ENCODE measurements at places on chromosomes 2 and 18.

DNA sequence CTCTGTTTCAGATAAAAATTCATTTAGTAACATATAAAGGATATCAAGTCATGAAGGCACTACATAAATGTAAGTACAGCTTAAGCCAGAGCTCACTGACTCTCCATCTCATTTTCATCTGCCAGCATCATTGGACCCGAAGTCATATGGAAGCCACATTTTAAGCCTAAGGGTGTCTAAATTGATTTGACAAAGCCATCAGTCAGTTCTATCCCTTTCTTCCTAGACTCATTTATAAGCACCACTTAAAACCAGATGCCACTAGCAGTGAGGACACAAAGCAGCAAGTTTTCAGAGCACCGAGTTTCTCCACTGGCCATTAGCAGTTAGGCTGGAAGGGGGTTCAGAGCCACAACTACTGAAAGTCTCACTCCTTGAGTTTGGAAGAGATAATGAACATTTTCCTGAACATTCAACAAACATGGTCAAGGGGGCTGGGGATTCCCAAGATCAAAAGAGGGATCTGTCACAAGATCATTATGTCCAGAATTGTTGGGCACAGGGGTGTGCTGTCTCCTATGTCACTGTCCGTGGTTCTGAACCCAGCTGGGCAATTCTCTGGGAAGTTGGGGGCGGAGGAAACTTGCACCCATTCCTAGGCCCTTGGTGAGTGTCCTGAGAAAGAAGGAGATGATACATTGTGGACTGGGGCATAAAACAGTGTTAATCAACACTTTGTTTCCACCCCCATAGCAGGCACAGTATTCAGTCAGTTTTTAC lies 158.5 kb upstream of the LMAN1 start:
- no peak for DNase-seq

GRCh38 chr2:98277162-98277859 lies 68.9 kb upstream of the CNGA3 start:
- DNase-seq = no peak

- DNase-seq = no peak
Observed at GRCh38 chr2:58903427-58903826, 662.3 kb upstream of the FANCL start.

DNA sequence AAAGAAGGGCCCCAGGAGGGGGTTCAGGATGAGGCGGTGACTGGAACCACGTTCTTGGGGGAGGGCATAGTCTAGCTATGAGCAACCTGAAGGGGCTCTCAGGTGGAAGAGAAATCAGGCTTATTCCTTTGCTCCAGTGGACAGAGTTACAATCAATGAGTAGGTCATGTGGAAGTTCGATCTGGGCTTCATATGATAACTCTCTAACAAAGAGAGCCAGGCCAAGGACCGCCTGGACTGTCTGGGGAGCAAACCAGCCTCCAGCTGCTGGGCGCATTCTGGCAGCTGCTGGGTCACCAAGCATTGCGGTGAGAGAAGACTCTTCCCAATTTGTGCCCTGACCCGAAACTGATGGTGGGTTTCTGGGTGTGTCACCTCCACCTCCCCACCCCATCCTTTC lies 180.3 kb upstream of the SMAD2 start:
- DNase-seq = no peak

DNA sequence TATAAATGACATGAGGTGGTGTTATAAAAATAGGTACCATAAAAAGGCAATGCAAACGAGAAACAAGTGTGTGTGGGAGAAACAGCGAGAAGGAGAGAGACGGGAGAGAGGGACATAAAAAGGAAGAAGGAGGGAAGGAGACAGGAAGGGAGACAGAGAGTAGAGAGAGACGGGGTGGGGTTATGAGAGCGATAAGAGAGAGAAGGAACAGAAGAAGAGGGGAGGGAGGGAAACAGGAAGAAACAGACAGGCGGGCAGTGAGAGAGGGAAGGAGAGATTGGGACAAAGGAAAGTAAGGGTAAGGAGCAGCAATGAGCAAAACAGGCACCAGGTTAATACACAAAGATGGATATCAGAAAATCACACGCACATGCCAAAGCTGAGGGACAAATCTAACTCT lies 83.7 kb downstream of the TGFA start:
- no peak for DNase-seq

- no peak for DNase-seq
Observed at GRCh38 chr2:174176898-174177297, 71.4 kb downstream of the OLA1 start.

DNA sequence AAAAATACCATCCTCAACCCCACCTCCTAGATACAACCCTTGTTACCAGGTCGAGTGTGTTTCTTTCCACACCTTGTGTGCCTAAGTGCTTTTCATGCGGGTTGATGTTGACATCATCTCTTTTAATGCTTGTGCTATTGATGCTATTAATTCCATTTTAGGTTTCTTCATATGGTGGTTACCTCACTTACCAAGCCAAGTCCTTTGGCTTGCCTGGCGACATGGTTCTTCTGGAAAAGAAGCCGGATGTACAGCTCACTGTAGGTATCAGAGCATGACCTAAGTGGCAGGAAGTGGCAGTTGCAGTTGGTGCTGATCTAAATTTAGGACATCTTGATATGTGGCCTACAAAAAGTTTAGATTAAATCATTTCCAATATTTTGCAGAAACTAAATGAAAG lies 149.9 kb upstream of the TTC39C start:
- DNase-seq = no peak

DNA sequence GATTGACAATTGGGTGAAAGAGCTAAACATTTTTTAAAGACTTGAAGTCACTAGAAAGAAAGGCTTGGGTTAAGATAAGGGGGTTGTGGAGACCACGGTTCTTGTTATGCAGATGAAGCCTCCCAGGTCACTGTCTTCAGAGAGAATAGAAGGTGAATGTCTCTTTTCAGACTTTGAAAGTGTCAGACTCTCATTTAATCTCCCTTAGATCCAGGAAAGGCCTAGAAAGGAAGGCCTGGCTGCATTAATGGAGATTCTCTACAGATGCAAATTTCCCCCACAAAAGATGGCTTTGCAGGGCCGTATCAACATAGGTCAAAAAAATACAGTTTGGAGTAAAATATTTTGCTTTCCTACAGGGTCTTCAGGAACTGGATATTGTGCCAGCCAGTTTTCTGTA lies 193.9 kb downstream of the RTP5 start:
- DNase-seq = no peak

DNA sequence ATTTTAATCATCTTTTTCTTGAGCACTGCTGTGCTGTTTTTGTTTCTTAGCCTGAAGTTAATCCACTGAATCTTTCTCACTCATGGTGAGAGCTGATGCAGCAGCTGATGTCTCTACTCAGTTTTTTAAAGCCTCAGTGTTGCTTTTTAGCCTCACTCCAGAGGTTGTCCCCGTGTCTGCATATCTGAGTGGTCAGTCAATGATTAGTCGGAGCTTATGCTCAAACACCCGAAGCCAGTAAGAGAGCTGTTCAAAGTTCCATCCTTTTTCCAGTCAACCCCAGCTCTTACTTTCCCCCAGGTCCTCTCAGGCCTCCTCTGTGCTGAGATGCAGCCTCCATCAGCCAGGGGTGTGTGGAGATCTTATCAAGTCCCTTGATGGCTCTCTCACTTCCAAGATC lies 81.1 kb downstream of the MBOAT2 start:
- DNase-seq = no peak

DNA sequence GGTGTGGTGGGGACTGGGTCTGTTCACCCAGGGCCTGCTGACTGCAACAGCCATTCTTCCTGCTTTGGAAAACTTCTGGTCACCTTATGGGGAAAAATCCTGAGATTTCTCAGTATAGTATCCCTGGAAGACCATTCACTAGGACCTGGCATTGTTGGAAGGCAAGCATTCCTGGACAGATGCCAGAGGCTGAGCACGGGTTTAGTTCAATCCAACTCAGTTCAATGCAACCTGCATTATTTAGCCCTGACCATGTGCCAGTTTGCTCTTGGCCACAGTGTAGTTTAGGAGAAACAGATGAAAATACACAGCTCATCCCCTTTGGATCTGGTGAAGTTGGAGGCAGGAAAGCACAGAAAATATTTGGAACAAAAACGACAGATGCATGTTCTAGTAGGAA lies 95.9 kb downstream of the LPIN1 start:
- no peak for DNase-seq
